Activated naive CD4-positive, alpha-beta T cell treated with anti-CD3 and anti-CD28 coated beads for 36 hours (primary cell): ENCODE measurements at places on chromosomes 13 and 19. TPM values are rescaled to one million over a fixed set of nuclear protein-coding genes. Genes with fewer than 3 reads are reported as not detected.

Gene U2AF2
- 285 TPM for total RNA-seq

Gene TNNI3
- not detected for total RNA-seq

Gene SPHK2
- 20.1 TPM for total RNA-seq

Gene APOC1
- 1.2 TPM for total RNA-seq

Gene ANGPTL4
- total RNA-seq: not detected

Gene PSG4
- total RNA-seq: not detected

Gene CEACAM4
- total RNA-seq: not detected

Gene IZUMO4
- total RNA-seq: 14.2 TPM

Gene ZNF729
- total RNA-seq: not detected

Gene ZNF600
- total RNA-seq: 4.8 TPM

Gene ZNF829
- 3.5 TPM for total RNA-seq

Gene CALR
- total RNA-seq: 431 TPM

Gene ZNF433
- 0.52 TPM for total RNA-seq

Gene FBXL12
- total RNA-seq: 17.5 TPM

Gene MAB21L1
- not detected for total RNA-seq

Gene ERF
- 52.4 TPM for total RNA-seq

Gene PTPRH
- total RNA-seq: not detected

Gene HNRNPM
- 169 TPM for total RNA-seq

Gene LILRB2
- total RNA-seq: not detected

Gene LIN7B
- 3.8 TPM for total RNA-seq

Gene FBXO17
- 0.07 TPM for total RNA-seq

Gene C19orf67
- total RNA-seq: not detected

Gene EBPL
- 49.3 TPM for total RNA-seq

Gene ZNF845
- total RNA-seq: 4.5 TPM

Gene KLK10
- total RNA-seq: not detected

Gene ZNF101
- total RNA-seq: 54.3 TPM

Gene ZNF766
- total RNA-seq: 23.6 TPM

Gene EDNRB
- total RNA-seq: not detected

Gene CCDC122
- total RNA-seq: 2.1 TPM

Gene ZNF71
- 2.5 TPM for total RNA-seq

Gene FAM83E
- 2.0 TPM for total RNA-seq

Gene POGLUT2
- 3.7 TPM for total RNA-seq

Gene FPR1
- total RNA-seq: not detected

Gene JSRP1
- total RNA-seq: 0.55 TPM

Gene GDF15
- total RNA-seq: not detected

Gene CGB3
- not detected for total RNA-seq

Gene PRTN3
- not detected for total RNA-seq

Gene ZNF497
- total RNA-seq: 0.40 TPM

Gene SIRT2
- 19.6 TPM for total RNA-seq

Gene ZNF730
- 0.52 TPM for total RNA-seq

Gene TTC9B
- total RNA-seq: not detected

Gene TMPRSS9
- total RNA-seq: not detected

Gene ZNF441
- 4.0 TPM for total RNA-seq

Gene ANGPTL8
- not detected for total RNA-seq

Gene MYO16
- not detected for total RNA-seq

Gene KLK15
- not detected for total RNA-seq

Gene ADGRE3
- not detected for total RNA-seq

Gene NTF4
- total RNA-seq: not detected

Gene KLK2
- total RNA-seq: not detected

Gene AP1M2
- total RNA-seq: not detected

Gene URAD
- total RNA-seq: not detected

Gene ANKLE1
- total RNA-seq: 8.6 TPM
